ENCODE measurements at places on chromosomes 3 and 15. TPM values are rescaled to one million over a fixed set of nuclear protein-coding genes. Genes with fewer than 3 reads are reported as not detected.

TM2D3 gene
- 19.0 TPM for polyA plus RNA-seq

TRPM1 gene
- not detected for polyA plus RNA-seq

TAGLN3 gene
- 2.7 TPM for polyA plus RNA-seq

SLC41A3 gene
- polyA plus RNA-seq: 39.1 TPM

DLEC1 gene
- polyA plus RNA-seq: 0.89 TPM

AMT gene
- polyA plus RNA-seq: 48.7 TPM

CMSS1 gene
- polyA plus RNA-seq: 24.0 TPM

FBLN2 gene
- polyA plus RNA-seq: 1.9 TPM

RASL12 gene
- polyA plus RNA-seq: 2.3 TPM

LACTB gene
- polyA plus RNA-seq: 26.2 TPM

POLQ gene
- 1.8 TPM for polyA plus RNA-seq

SNRPA1 gene
- polyA plus RNA-seq: 74.3 TPM

C3orf52 gene
- 20.1 TPM for polyA plus RNA-seq

SAXO2 gene
- 1.5 TPM for polyA plus RNA-seq

TM4SF4 gene
- polyA plus RNA-seq: 656 TPM

SKOR1 gene
- polyA plus RNA-seq: 0.45 TPM

SERPINI2 gene
- polyA plus RNA-seq: 0.24 TPM

PFKFB4 gene
- polyA plus RNA-seq: 11.3 TPM

VPS18 gene
- polyA plus RNA-seq: 7.6 TPM

GHSR gene
- not detected for polyA plus RNA-seq

KLHL25 gene
- 8.3 TPM for polyA plus RNA-seq

FHIT gene
- polyA plus RNA-seq: 8.1 TPM

ZNF860 gene
- 0.27 TPM for polyA plus RNA-seq

Data from small intestine (tissue), 16 donors.